ENCODE measurements at places on chromosomes 11 and 22.
A peak's percentile ranks its signal among the peaks of the same experiment; 100 is the strongest.

- DNase-seq: no peak
Measured at GRCh38 chr11:47010179-47010578, 73.6 kb downstream of the CSTPP1 start.

GRCh38 chr11:94150704-94151685 lies 22.4 kb downstream of the PANX1 start:
- no peak for DNase-seq

DNA sequence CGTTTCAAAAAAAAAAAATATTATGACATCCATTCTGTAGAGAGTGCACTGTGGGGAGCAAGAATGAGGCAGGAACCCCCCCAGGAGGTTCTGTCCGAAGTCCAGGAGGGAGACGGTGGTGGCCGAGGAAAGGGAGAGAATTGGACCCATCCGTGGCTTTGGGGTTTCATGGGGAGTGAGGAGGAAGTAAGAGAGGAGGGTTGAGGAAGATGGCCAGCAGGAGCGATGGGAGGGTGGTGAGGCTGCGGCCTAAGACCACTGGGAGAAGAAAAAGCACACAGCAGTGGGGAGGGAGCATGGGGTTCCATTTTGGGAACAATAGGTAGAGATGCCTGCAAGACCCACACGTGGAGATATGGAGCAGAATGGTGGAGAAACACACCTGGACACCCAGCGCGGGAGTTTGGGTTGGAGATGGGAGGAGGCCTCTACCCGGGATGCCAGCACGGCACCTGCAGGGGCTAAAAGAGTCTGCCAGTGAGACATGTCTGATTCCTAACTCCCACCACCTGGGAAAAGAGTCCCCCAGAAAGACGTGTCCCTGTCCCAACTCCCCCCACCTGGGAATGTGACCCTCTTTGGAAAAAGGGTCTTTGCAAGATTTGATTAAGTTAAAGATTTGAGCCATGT lies 72.5 kb upstream of the SHANK2 start:
- no peak for DNase-seq

DNA sequence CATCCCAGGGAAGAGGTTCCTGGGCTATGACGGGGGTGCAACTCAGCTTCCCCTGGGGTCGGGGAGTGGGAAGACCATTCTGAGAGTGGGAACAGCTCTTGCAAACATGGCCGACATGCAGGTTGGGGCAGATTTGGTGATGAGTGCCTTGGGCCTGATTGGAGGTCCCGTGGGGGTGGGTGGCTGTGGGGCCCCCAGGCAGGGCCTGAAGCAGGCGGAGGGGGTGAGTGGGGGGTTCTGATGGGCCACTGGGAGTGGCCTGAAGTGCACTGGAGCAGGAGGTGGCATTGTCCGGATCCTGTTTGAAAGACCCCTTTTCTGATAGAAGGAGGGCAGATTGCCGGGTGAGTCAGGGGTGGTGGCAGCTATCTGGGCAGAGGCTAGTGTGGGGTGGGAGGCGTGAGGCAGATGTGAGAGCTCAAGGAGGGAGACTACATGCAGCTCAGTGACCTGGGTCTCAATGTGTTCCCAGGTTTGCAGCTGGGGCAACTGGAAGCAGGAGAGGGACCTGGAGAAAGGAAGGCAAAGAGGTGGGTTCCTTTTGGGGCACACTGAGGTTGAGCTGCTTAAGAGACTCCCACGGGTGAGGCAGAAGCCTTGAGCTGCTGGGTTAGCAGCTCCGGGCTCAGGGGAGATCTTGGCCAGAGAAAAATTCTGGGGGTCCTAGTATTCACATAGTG lies 15.1 kb downstream of the MYEOV start:
- DNase-seq: no peak

DNA sequence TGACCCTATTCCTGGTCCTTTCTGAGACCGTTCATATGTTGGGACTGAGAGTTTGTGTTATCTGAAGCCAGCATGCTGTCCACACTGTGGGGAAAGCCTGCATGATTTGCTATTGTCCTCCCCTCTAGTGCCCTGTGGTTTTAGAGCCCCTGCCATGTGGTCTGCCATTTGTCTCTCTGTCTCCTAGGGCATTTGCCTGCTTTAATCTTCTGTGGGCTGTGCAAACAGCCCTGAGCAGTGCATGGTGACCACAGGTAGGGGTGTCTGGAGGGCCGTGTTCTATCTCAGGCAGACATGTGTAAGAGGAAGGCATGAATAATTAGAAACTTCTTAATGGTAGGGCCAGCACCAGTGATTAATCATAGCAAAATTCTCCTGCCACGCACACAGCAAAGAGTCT lies 23.0 kb downstream of the AMPD3 start:
- no peak for DNase-seq

GRCh38 chr11:12889243-12889642 lies 119.9 kb upstream of the RASSF10 start:
- no peak for DNase-seq

DNA sequence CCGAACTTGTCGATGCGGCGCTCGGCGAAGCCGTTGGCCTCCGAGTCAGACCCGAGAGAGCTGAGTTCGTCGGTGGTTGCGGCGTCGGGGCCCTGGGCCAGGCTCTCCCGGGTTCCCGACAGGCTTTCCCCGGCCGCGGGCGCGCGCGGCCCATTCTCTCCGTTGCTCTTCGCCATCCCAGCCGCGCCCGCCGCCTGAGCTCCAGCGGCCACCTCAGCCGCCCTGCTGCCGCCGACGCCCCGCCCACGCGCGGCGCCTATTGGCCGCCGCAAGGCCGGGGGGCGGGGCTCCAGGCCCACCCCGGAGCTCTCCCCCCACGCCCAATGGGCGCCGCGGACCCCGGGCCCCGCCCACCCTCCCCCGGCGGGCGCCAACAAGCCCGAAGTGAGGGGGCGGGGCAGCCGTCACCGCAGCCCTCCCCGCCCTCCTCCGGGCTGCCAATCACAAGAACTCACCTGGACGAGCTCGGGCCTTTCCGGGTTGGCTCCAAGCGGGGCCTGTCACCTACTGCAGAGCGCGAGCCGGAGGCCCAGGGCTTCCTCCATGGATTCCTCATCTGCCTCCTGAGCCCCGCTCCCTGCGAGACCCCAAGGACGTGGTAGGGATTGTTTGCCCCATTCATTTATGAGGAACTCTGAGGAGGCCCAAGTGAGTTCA lies at the start of gene TBC1D10A:
TSS of gene TBC1D10A (minus strand) at position 236 of the 657 bp plus-strand sequence. CDS start at position 176, 60 bp downstream.
- DNase-seq: peak; percentile 93

GRCh38 chr11:134583397-134583990 lies 171.5 kb upstream of the B3GAT1 start:
- DNase-seq: no peak

GRCh38 chr11:133710241-133710640 lies 135.1 kb downstream of the SPATA19 start:
- DNase-seq: no peak

DNA sequence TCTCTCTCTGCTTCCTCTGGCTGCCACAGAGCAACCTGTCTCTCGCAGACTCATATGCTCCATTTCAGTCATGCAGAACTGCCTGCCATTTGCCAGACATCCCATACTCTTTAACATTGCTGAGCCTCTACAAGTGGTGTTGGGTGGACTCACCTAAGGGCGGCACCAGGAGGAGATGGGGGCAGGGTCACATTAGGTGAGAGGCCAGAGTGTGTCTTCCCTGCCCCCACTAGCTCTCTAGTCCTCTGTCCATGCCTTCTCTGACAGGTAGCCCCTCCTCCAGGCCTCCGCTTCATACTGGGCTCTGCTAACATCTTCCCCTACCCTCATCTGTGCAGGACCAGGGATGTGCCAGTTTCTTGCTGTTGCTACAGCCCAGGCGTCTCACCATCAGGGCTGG lies 366.3 kb downstream of the TENM4 start:
- DNase-seq: no peak

DNA sequence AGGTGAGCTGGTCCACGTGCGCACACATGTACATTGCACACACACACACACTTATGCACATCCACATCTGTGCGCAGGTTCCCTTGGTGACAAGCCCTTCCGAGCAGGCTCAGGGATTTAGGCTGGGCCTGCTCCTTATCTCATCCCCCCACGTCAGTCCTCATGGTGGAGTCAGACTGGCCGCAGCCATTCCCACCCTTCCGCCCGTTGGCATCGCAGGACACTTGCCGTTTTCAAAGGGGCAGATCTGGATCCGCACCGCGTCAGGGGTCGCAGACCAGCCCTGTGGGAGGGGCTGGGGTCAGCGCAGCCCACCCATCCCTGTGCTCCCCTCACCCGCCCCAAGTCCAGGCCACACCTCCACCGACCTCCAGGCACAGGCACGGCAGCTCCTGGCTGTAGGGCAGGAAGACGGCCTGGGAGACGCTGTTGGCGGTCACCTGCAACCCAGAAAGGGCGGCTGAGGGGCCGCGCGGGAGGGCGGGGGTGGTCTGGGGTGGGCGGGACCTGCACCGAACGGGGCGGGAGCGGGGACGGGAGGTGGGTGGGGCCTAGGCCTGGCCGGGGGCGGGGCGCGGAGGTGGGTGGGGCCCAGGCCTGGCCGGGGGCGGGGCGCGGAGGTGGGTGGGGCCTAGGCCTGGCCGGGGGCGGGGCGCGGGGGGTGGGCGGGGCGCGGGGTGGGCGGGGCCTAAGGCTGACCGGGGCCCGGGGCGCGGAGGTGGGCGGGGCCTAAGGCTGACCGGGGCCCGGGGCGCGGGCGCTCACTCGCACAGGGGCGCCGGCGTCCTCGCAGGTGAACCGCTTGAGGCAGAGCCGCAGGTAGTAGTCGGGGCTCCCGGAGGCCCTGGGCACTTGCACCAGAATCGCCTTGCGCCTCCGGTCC lies 13.3 kb downstream of the IL17REL start:
- no peak for DNase-seq

GRCh38 chr22:50115693-50116092 lies 25.9 kb downstream of the MOV10L1 start:
- no peak for DNase-seq

- no peak for DNase-seq
Measured at GRCh38 chr22:23387827-23388516, 192.1 kb downstream of the IGLL1 start.

GRCh38 chr11:65592858-65593517 lies 2.6 kb downstream of the KCNK7 start:
- DNase-seq: no peak

- no peak for DNase-seq
Measured at GRCh38 chr11:93857413-93858120, 7.1 kb upstream of the VSTM5 start.

GRCh38 chr11:103648670-103649400 lies 387.6 kb upstream of the DDI1 start:
- no peak for DNase-seq

DNA sequence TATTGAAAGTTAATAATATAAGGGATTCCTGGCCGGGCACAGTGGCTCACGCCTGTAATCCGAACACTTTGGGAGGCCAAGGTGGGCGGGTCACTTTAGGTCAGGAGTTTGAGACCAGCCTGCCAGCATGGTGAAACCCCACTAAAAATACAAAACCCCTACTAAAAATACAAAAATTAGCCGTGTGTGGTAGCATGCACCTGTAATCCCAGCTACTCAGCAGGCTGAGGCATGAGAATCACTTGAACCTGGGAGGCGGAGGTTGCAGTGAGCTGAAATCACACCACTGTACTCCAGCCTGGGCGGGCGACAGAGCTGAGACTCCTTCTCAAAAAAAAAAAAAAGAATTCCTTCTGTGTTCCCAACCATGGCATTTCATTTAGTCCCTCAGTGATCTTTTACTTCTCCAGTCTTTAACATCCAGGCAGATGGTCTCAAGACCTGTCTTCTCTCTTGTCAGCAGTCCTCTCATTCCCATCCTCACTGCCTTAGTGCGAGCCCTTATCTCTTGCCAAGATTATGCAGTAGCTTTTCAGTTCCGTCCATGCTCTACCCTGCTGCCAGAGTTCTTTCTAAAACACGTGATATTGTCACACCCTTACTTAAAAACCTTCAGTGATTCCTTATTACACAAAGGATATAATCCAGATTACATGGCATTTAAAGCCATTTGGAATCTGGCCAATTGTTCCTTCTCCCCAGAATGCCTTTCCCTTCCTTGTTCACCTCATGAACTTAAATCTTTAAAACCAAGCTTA lies 17.9 kb downstream of the RTN3 start:
- DNase-seq: no peak

- DNase-seq: no peak
Measured at GRCh38 chr11:76361776-76362175, 19.2 kb downstream of the THAP12 start.

- DNase-seq: no peak
Measured at GRCh38 chr22:41096391-41096790, 4.0 kb downstream of the EP300 start.

- DNase-seq: no peak
Measured at GRCh38 chr11:93219440-93219839, 21.6 kb upstream of the SLC36A4 start.

DNA sequence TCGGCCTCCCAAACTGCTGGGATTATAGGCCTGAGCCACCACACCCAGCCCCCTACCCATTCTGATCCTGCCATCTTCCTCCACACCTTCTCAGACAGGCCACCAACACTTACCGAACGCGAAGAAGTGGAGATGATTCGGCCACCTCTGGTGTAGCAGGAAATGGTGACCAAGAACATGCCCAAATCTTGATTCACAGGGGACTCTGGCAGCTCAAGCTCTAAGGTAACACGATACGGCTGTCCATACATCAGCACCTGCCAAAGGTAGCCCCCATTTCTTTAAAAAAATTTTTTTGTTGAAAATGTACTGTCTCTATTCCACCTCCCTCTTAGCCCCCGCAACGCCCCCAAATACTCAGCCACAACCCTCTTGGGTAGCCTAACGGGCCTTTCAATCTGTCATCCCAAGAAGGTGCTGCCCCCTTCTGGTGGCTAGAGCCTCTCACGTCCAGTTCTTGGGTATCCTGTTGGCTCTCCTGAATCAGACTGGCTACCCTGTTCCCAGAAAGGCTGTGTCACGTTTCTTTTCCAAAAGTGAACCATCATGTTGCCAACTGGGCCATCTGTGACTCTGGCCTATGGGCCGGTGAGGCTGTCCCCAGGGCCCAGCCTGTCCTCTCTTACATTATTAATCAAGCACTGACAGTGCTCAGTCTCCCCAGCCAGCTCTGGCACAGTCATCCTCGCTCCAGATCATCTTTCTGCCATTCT lies 5.3 kb upstream of the LRRN4CL start:
- DNase-seq: peak; percentile 69

GRCh38 chr11:124788521-124788920 lies 11.7 kb downstream of the MSANTD2 start:
- DNase-seq: no peak

- DNase-seq: no peak
Measured at GRCh38 chr11:75760710-75761493, 7.7 kb upstream of the DGAT2 start.

GRCh38 chr11:19793326-19793725 lies 80.7 kb downstream of the NAV2 start:
- no peak for DNase-seq

DNA sequence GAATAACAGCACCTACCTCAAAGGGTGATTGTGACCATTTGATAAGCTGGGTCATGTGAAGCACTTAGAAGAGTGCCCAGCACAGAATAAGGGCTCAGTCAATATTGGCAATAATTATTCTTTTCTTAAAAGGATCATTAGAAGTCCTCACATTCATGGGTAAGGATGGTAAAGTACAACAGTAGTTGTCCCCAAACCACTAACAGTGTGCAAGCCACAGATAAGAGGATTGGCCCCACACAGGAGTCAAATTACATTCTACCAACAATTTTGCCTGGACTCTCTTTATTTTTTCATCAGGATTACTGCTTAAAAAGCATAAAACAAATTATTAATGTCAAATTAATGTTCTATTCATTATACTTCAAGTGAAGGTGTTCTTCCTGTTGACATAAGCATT lies 271.5 kb upstream of the PDGFD start:
- DNase-seq: no peak

GRCh38 chr11:86941077-86941870 lies 13.9 kb downstream of the FZD4 start:
- no peak for DNase-seq
